Forelimb muscle (tissue), 1 donor: ENCODE measurements at places on chromosomes 12 and 14.

- no peak for DNase-seq
Observed at GRCh38 chr14:72577521-72577920, 316.4 kb downstream of the DPF3 start.

- peak; percentile 39 for DNase-seq
Observed at GRCh38 chr12:106428384-106428783, 70.8 kb downstream of the POLR3B start.

GRCh38 chr12:2794191-2794735 is 507 bp upstream of the FKBP4 start:
- DNase-seq, result no peak

GRCh38 chr12:38501991-38502390 is 185.4 kb downstream of the ALG10B start:
- no peak for DNase-seq

GRCh38 chr14:75561013-75561432 is 17.4 kb upstream of the FLVCR2 start:
- no peak for DNase-seq
